Body of pancreas (tissue), 4 donors: ENCODE measurements at places on chromosomes 16 and 17. TPM values are rescaled to one million over a fixed set of nuclear protein-coding genes. Genes with fewer than 3 reads are reported as not detected.
A peak's percentile ranks its signal among the peaks of the same experiment; 100 is the strongest.

DNA sequence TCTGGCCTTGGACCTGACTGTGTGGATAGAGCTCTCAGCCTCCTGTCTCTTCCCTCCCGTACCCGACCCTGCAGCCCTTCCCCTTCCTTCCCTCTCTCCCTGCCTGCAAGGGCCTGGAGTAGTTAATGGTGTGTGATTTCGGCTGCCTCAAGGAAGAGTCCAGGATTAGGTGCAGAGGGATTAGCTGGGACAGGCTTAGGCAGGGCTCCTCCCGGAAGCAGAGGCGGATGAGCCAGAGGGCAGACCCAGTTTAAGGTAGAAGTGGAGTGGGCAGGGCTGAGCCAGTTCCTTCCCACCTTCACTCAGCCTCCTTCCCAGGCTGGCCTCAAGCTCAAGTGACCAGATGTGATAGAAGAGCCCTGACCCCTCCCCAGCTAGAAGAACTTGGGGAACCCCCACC, 16.8 kb downstream of the GUCY2D start:
- H3K27me3 ChIP-seq: no peaks in the 10 kb centered on the region
- no peak for DNase-seq
- H3K27ac ChIP-seq: no peak overlapping the region
- H3K36me3 ChIP-seq: no peaks in the 10 kb centered on the region
- no peak overlapping the region for H3K4me3 ChIP-seq

DNA sequence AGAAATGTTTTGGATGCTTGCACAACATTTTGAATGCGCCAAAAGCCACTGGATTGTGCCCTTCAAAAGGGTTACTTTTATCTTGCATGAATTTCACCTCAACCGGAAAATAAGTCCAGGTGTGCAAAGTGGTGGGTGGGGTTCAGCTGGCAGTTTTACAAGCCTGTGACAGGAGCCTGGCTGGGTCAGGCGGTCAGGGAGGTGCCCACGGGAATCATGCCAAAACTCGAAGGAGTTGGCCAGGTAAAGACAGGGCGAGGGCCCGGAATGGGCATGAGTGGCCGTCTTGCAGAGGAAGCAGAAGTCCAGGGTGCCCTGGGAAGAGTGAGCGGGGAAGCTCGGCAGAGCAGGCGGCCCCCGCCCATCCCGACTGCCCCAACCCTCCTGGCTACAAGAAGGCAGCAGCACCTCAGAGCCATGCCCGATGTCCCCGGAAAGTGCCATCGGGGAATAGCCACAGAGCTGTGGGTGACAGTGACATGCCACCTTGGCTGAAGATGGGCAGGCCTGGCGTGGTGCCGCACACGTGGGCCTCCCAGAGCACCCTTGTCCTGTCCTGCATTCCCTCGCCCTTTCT, 19.1 kb upstream of the CACNG1 start:
- H3K27ac ChIP-seq: no peak overlapping the region
- H3K27me3 ChIP-seq: no peaks in the 10 kb centered on the region
- peak; percentile 32 for DNase-seq
- H3K4me3 ChIP-seq: no peak overlapping the region
- H3K4me1 ChIP-seq: no peaks in the 10 kb centered on the region

GRCh38 chr17:43905985-43906852, 1.1 kb downstream of the MPP2 start:
- H3K4me1 ChIP-seq: peaks cover 25% of the 10 kb centered on the region
- H3K27me3 ChIP-seq: no peaks in the 10 kb centered on the region
- H3K4me3 ChIP-seq: peak overlapping the region; percentile 53
- DNase-seq: peak; percentile 74
- H3K27ac ChIP-seq: no peak overlapping the region

GRCh38 chr16:55040366-55041086, 109.9 kb downstream of the IRX5 start:
- no peaks in the 10 kb centered on the region for H3K36me3 ChIP-seq
- H3K27ac ChIP-seq: no peak overlapping the region
- no peak for DNase-seq
- no peaks in the 10 kb centered on the region for H3K4me1 ChIP-seq

DNA sequence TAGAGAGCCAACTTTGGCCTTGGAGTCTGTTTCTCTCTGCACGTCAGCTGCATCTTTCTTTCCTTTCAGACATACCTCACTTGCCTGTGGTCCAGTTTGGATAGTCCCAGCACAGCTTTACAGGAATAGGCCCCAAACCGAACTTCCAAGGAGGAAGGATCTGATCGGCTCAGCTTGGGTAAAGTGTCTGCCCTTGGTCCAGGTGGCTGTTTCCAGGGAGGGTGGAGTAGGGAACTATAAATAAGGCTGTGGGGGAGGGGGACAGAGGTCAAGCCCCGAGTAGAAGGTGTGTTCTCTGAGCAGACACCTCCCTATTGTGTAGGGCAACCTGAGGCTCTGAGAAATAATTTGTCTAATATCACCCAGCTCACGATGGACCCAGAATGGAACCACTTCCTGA, 29.2 kb upstream of the NKD1 start:
- H3K4me3 ChIP-seq: no peak overlapping the region
- no peak overlapping the region for H3K27ac ChIP-seq
- no peak for DNase-seq
- H3K4me1 ChIP-seq: no peaks in the 10 kb centered on the region
- H3K27me3 ChIP-seq: no peaks in the 10 kb centered on the region
- no peaks in the 10 kb centered on the region for H3K36me3 ChIP-seq

- no peak overlapping the region for H3K27ac ChIP-seq
- no peak for DNase-seq
Measured at GRCh38 chr16:15701975-15702970, 52.2 kb downstream of the NDE1 start.

The CIITA gene
- total RNA-seq: 6.5 TPM

- H3K4me1 ChIP-seq: no peaks in the 10 kb centered on the region
- no peak overlapping the region for H3K27ac ChIP-seq
- H3K4me3 ChIP-seq: no peak overlapping the region
Measured at GRCh38 chr17:37142294-37142896, 193.6 kb downstream of the AATF start.
